Stimulated activated CD4-positive, alpha-beta T cell treated with anti-CD3 and anti-CD28 coated beads, Interleukin-1b, Interleukin-23, amount 100 ng/mL, for 1 hour (primary cell): ENCODE measurements at places on chromosomes 7 and 10.

GRCh38 chr7:141911391-141911790 is 4.8 kb upstream of the OR9A4 start:
- DNase-seq: no peak

GRCh38 chr7:98619450-98620321 is 2.6 kb downstream of the NPTX2 start:
- DNase-seq: no peak

DNA sequence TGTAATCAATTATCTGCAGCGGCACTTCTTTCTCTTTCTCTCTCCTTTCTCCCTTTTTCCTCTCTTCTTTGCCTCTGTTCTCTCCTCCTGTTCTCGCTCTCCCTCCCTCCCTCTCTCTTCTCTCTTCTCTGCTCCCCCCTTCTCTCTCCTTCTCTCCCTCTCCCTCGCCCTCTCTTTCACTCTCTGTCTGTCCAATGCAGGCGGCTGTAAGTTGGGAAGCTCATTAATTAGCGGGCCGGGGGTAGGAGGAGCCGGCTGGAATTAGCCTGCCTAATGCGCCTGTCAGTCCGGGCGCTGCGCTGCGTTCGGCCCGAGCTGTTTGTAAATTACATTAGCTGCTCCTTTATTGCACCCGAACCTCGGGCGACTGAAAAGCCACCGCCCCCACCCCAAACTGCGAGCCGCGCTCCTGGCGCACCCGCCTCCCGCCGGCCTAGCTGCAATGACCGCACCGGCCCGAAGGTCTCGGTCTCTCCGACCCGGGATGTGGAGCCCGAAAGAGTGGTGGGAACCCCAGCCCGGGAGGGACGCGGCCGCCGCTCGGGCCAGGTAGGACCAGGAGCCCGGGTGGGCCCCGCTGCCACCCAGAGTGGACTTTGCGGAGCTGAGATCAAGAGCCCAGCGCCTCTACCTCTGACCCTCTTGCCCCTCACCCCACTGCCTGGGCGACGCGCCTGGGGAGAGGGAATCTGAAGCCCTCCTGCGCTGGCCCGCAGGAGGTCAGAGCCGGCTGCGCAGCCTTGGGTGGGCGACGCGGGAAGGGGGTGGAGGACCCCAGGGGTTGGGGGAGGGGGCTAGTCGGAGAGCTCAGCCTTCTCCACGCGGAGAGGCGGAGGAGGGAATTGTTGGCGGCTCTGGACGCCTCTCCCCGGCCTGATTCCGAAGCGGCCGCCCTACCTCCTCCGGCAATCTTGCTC is at the start of gene LBX1:
Gene LBX1, minus strand, starts transcription at position 198 of the 917 bp plus-strand sequence. CDS start 648 bp downstream, outside the sequence.
- DNase-seq: no peak

GRCh38 chr7:99326408-99326782 is 697 bp downstream of the ARPC1A start:
- DNase-seq: no peak

DNA sequence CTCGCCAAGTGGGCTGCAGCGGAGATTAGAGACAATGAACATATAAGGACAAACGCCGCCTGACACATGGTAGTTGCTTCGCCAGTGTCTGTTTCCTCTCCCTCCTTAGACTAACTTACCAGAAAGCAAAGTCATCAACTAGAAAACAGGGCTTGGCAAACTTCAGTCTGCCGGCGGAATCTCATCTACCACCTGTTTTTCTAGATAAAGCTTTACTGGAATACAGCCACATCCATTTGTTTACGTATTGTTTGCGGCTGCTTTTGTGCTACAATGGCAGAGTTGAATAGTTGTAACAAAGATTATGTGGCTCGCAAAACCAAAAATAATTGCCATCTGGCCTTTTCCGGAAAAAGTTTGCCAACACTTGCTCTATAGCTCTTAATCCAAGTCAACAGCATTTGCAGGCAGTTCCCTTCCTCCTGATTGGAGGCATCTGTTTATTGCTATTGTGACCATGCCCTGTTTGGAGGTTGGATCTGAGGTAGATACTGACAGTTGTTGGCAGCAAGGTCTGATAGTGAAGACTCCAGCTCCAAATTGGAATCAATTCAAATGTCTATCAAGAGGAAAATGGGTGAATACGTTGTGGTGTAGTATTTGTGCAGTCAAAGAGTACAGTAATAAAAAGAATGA is 260.6 kb downstream of the POU6F2 start:
- DNase-seq: no peak

- no peak for DNase-seq
Measured at GRCh38 chr10:21638681-21639080, 104.6 kb downstream of the MLLT10 start.

DNA sequence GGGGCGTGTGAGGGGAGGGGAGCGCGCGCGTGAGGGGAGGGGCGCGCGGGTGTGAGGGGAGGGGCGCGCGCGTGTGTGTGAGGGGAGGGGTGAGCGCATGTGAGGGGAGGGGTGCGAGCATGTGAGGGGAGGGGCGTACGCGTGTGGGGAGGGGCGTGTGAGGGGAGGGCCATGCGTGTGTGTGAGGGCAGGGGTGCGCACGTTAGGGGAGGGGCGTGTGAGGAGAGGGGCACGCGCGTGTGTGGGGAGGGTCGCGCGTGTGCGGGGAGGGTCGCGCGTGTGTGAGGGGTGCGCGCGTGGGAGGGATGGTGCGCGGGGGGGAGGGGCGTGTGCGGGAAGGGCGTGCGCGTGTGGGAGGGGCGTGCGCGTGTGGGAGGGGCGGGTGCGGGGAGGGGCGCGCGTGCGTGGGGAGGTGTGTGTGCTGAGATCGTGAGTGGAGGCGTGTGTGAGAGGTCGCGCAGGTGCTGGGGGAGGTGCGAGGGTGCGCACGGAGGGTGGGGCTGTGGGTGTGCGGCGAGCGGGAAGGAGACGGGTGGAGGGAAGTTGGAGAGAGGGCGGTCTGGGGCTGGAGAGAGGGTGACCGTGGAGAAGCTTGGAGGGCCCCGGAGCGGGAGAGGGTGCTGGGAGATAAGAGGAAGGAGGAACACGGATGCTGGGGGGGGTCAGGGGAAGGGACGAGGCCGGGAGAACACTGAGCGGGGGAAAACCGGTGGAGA is 19.7 kb downstream of the MXI1 start:
- DNase-seq: peak; percentile 59

DNA sequence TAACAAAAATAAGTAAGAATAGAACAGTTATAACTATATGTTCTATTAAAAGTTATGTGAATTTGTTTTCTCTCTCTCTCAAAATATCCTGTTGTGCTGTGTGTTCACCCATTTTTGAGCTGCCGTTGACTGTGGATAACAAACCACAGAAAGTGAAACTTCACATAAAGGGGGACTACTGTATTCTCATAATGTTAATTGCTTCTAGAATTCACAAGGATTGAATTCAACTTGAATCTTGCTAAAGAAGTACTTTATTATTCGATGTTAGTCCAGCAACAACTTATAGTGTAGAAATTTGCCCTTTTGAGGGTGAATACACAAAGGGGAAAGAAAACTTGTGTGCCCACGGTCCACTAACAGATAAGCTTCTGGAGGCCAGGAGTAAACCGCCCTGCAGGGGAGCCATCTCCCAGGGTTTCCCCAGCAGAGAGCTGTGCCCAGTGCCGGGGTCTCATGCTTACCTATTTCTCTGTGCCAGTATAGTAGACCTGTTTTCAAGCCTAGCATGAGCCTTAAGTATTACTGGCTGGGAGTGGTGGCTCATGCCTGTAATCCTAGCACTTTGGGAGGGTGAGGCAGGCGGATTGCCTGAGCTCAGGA is 87.1 kb downstream of the KAT6B start:
- DNase-seq: no peak

GRCh38 chr10:53387562-53387961 is 615.0 kb upstream of the MBL2 start:
- no peak for DNase-seq

DNA sequence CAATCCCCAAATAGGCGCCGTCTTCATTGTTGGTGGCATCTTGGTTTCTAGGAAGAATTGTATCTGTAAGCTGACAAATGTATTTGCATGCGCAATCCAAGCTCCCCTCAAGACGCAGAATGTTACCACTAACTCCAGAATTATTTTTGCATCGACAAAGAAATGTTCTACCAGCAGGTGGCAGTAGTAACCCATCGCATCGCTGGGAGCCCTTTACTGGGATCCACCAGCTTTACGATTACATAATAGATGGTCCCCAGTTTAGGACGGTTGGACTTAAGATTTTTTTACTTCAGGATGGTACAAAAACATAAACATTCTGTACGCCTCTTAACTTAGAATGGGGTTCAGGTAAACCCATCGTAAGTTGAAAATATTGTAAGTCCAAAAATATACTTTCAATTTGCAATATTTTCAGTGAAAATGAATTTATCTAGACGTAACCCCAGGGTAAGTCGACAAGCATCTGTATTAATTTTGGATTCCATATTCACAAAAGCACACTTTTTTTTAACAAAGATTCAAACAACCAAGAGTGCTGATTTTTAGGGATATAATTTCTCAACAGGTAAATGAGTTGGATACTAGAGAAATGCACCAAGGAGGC is 114.0 kb upstream of the COBL start:
- DNase-seq: no peak

- DNase-seq: no peak
Measured at GRCh38 chr10:92809840-92810239, 38.5 kb upstream of the EXOC6 start.

GRCh38 chr10:77636282-77636966 is 1.2 kb downstream of the KCNMA1 start:
- no peak for DNase-seq

DNA sequence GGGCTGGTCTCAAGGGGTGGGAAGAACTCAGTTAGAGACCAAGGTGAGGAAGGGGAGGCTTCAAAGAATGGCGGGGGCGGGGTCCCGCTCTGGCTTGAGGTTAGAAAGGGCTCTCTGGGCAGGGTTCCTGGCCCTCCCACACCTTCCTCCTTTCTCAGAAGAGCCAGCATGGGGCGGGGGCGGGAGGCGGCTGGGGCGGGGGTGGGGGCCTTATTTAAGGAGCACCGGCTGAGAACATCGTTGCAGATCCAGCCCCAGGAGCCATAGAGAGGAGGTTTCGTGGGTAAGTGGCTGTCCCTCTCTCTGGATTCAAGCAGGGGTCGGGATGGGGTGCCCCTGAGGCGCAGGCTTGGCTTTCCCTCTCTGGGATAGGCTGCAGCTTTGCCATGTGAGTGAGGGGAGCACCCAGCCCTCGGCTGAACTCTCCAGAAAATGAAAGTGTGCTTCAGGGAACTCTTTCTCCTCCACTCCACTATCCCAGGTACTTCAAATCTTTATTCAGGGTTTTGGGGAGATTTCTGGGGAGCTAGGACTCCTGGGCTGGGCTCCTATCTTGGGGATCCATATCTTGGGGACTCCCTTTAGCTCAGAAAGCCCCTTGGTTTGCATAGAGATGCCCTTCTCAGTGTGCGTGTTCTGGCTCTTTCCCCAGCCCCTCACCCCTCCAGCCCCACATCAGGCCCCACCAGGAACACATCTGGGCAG is 3.3 kb upstream of the CUEDC2 start:
- no peak for DNase-seq

DNA sequence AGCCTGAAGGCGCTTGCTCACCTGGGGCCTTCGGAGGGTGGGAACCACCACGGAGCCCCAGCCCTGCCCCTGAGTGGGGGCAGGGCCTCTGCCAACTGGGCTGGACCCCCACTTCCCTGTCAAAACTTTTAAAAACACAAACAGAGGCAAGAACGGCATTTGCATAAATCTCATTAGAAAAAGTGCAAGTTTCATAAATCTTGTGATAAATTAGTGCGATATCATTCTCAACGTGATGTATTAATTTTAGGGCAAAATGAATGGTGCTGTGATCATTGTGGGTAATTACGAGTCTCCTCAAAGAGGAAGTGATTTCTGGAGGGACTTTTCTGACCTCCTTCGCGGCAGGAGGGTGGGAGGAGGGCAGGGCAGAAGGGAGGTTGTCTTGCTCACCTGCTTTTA is 98.3 kb downstream of the CDH23 start:
- DNase-seq: no peak

DNA sequence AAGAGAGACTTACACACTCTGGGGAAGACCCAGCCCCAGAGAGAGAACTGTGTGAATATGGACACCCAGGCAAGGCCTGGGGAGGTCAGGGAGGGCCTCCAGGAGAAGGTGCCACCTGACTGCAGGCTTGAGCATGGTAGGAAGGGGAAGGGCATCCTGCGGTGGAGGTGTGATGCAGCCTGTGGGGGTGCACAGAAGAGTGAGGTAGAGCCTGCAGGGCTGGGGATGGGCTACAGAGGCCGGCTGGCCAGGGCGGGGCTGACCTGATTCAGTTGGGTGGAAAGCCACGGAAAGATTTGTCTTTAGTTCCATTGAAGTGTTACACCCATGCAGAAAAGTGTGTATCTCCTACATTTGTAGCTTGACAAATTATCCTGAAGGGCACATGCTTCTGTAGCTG is 47.6 kb downstream of the ZMIZ1 start:
- no peak for DNase-seq

- DNase-seq: no peak
Measured at GRCh38 chr10:513393-513792, 176.1 kb downstream of the DIP2C start.
